Ammon's horn (tissue), 1 donor: ENCODE measurements at places on chromosomes 6 and 20.

- DNase-seq: no peak
These were observed 675.1 kb downstream of the HTR1B start for GRCh38 chr6:76788155-76788554.

- DNase-seq: no peak
These were observed 19.2 kb upstream of the GLP1R start for GRCh38 chr6:39029156-39030011.

GRCh38 chr20:58889798-58890517 is 37.4 kb downstream of the GNAS start:
- no peak for DNase-seq

- DNase-seq: peak; percentile 52
These were observed 305.2 kb downstream of the ESR1 start for GRCh38 chr6:152112491-152113261.

DNA sequence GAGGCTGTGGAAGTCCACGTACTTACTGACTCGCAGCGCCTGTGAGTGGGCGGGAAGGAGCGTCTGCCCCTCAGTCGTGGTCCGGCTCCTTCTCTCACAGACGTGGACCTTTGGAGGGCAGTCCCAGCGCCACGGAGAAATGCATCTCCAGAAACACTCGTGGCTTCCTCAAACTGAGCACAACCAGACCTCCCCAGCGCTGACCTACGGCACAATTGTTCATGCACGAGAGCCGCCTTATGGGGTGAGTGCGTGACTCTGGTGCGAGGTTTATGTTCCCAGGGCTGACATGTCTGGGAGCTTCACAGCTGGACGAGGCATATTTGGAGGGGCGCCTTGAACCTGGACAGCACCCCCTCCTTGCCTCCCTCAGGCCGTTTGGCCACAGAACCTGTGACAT is 29.7 kb downstream of the FRMD1 start:
- no peak for DNase-seq

DNA sequence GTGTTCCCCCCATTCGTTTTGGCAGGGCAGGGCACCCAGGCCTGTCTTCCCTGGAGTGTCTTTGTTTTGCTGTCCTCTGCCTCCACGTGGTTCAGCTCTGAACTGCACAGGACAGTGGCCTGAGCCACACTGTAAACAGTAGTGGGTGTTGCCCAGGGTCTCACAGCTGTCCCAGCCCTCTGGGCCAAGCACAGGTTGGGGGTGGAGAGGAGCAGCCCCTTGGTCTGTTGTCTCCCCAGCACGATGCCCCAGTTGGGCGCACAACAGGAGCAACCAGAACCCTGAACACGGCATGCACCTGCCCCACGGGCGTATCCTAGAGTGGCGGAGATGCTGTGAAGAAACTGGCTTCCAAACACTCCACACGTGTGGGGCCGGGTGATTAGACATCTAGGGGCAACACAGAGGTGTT is 14.4 kb downstream of the CCDC167 start:
- no peak for DNase-seq

GRCh38 chr6:166959911-166960608 is 3.7 kb upstream of the RNASET2 start:
- no peak for DNase-seq

- DNase-seq: no peak
These were observed 239.0 kb upstream of the GGTLC1 start for GRCh38 chr20:24227600-24227999.

- peak; percentile 21 for DNase-seq
These were observed 110.2 kb upstream of the ZNF184 start for GRCh38 chr6:27582928-27583725.

DNA sequence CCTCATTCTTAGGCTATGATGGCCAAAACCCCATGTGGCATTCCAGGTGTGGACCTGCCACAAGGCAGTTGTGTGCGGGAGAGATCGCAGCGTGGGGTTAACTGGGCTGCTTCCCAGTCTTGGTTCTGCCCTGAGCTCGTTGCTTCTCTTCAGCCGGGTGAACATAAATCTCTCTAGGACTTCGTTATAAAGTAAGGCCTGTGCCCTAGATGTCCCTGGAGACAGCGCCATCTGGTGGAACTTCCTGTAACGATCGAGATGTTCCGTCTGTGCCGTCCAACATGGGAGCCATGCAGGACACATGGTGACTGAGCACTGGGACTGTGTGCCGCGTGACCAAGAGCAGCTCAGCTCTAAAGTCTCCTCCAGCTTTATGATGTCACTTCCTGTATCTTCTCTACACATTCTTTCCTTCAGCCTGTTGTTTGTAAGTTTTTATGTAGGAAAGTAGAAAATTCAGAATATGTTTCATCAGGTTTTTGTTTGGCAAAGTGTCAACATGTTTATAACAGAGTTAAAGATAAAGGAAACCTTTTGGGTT is 26.8 kb upstream of the RPP40 start:
- DNase-seq: peak; percentile 80

DNA sequence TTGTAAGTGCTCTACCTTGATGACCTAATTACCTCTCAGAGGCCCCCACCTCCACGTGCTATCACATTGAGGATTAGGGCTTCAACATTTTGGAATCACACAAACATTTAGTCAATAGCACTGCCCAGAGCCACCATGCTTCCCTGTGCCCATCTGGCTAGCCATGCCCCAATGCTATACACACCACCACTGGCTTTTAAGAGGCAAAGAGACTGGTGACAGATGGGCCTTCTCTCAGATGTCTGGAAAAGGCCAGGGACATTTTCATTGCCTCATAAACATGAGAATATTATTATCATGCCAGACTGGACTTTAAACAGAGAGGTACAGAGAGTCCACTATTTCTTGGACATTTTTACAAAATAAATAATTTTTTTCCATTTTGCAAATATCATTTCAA is 29.8 kb downstream of the TRMT6 start:
- DNase-seq: no peak

DNA sequence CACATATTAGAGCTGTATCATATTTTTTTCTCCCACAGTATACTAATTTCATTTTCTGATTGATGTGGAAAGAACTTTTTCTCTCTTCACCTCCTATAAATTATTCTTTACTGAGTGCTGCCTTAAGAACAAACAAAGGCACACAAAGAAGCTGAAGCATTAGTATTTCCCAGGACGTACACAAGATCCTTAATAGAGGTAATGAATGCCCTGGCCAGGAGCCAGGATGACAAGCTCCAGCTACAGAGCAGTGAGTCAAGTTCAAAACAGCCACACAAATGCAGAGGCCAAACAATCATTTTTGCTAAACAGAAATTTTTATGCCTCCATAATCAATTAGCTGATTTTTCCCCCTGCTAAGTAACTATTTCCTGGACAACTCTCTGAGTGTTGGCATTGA is 639.6 kb downstream of the EPHA7 start:
- peak; percentile 17 for DNase-seq

GRCh38 chr6:17628873-17629272 is 28.8 kb downstream of the FAM8A1 start:
- peak; percentile 10 for DNase-seq

GRCh38 chr20:44795836-44796235 is 14.5 kb downstream of the RIMS4 start:
- no peak for DNase-seq

DNA sequence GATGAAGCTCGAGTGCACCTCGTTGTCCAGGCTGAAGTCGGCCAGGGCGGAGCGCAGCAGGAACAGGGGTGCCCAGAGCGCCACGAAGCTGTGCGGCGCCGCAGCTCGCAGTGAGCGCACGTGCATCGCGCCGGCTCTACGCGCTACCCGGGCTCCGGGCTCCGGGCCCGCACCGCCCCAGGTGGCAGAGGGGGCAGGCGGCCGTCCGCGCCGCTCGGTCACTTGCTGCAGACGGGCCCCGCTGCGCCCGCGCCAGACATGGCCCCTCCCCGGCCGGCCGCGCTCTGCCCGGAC is 497 bp downstream of the BMP7 start:
- no peak for DNase-seq

DNA sequence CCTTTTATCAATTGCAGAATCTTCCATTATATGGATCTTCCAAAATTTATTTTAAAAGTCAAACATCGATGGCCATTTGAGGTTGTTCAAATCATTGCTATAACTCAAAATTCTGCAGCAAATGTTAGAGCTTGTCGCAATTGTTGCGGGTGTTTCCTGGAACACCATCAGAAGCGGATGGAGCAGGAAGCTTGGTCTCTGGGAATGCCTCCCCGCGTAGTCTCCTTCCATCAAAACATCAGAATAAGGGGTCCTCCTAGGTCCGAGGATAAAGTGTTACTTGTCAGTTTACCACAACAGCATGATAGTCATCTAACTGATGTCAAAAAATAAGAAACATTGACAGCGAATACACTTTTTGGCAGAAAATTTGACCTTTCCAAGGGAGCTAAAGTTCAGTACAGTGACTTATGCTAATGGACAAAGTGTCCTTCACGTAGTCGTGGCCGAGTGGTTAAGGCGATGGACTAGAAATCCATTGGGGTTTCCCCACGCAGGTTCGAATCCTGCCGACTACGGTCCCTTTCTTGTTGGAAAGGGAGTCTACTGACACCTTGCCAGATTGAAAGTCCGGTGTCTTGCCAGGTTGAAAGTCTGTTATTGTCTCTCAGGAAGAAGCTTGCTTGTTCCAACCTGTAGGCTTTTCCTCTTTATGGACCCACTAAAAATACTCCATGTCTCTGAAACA is 59.0 kb upstream of the ZNF184 start:
- DNase-seq: no peak

DNA sequence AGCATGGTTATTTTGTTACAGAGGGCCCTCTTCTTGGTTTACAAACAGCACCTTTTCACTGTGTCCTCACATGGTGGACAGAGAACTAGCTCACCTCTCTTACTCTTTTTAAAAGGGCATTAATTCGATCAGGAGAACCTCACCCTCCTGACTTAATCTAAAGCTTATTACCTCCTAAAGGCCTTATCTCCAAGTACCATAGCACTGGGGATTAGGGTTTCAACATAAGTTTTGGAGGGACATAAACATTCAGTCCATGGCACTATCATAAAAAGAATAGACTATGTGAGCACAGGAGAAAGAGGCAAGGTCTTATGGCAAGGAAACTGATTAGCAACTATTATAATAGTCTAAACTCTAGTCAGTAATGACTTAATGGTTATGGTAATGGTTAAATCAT is 736.2 kb upstream of the ADGRB3 start:
- DNase-seq: no peak

- no peak for DNase-seq
These were observed 9.7 kb downstream of the NOL7 start for GRCh38 chr6:13624871-13625288.

GRCh38 chr20:7250337-7250736 is 482.9 kb downstream of the BMP2 start:
- DNase-seq: no peak

DNA sequence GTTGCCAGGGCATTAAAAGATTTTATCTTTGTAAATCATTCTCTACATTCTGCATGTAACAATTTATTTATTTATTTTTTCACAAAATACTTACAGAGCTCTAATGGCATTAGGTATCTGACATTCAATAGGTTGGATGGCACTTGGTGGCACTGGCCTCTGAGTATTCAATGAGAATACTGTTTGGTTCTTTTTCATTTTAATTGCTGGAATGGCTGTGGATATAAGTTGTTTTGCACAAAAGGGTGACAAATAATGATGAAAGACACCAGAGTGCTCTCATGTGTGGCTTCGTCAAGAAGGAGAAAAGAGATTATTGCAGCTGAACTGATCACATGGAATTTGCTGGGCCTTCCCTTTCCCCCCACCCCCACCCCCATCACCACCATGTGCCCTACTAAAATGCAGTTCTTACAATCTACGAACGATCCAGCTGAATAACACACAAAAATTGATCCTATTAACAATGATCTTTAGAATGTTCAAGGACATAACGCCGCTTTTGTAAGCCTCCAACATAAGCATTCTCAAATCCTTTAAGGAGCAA is 195.2 kb upstream of the POU3F2 start:
- DNase-seq: no peak

DNA sequence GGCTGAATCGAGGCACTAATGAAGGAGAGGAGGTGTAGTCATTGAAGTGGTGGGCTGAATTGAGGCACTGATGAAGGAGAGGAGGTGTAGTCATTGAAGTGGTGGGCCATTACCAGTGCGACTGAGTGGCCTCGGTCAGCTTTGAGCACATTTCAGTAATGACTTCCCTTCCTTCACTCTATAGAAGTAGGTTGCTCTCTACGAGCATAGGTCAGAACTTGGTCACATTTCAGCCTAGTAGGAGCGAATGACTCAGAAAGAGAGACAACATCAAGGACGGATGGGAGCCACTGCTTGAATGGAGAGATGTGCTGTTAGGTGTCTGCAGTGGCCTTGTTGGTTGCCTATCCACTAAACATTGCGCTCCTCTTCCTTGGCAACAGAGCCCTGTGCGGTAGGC is 39.5 kb downstream of the ZDHHC14 start:
- DNase-seq: no peak

- DNase-seq: no peak
These were observed 85.0 kb upstream of the PMEPA1 start for GRCh38 chr20:57794600-57795341.

- DNase-seq: no peak
These were observed 130.0 kb downstream of the CDH26 start for GRCh38 chr20:60088236-60088635.

DNA sequence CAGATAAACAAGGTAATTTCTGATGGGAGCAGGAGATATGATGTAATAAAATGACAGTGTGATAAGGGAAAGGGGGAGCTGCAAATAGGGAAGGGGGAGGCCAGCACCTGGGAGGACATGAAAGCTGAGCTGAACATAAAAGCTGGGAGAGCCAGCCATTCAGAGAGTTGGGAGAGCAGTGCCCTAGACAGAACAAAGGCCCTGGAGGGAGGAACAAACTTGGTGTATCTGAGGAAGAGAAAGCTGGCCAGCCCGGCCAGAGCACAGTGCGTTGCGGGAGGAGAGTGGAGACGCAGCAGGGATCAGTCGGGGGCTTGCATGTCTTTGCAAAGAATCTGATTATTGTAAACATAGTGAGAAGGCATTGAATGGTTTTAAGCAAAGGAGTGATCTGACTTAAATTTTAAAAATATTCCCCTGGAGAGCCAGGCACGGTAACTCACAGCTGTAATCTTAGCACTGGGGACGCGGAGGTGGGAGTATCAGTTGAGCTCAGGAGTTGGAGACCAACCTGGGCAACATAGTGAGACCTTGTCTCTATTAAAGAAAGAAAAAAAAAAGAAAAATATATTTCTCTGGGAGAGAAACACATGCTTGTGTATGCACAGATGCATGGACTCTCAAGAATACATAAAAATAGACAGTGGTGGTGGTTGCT is 318.2 kb downstream of the ZFAND3 start:
- no peak for DNase-seq

DNA sequence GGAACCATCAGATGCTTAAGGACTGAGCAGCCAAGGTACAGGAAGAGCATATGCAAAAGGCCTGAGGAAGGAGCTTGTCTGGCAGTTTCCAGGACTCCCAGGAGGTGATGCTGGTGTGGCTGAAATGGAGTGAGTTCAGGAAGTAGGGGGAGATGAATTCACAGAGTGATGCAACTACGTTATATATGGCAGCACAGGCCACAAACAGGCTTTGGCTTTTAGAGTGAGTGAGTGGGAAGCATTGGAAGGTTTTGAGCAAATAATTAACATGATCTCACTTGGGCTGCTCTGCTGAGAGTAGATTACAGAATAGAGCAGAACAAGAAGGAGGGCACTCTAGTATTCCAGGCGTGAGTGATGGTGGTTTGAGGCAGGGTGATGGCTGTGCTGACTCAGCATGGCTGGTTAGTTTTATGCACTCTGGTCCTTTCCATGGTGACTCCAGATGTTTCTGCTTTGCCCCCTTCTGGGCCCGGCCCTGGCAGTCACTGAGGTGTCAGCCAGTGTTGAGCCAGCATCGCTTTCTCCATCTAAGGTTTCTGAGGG is 6.5 kb downstream of the BTN2A2 start:
- DNase-seq: peak; percentile 12

GRCh38 chr20:24769878-24770627 is 179.0 kb upstream of the CST7 start:
- no peak for DNase-seq
